Activated CD4-positive, alpha-beta memory T cell treated with anti-CD3 and anti-CD28 coated beads for 36 hours (primary cell): ENCODE measurements at places on chromosomes 16 and 17. TPM values are rescaled to one million over a fixed set of nuclear protein-coding genes. Genes with fewer than 3 reads are reported as not detected.

- peaks cover 2% of the 10 kb centered on the region for H3K27me3 ChIP-seq
- no peak overlapping the region for H3K4me3 ChIP-seq
- H3K27ac ChIP-seq, result no peak overlapping the region
- no peaks in the 10 kb centered on the region for H3K36me3 ChIP-seq
- H3K4me1 ChIP-seq, result peaks cover 9% of the 10 kb centered on the region
Observed at GRCh38 chr16:57794849-57795430, 7.4 kb downstream of the KIFC3 start.

DNA sequence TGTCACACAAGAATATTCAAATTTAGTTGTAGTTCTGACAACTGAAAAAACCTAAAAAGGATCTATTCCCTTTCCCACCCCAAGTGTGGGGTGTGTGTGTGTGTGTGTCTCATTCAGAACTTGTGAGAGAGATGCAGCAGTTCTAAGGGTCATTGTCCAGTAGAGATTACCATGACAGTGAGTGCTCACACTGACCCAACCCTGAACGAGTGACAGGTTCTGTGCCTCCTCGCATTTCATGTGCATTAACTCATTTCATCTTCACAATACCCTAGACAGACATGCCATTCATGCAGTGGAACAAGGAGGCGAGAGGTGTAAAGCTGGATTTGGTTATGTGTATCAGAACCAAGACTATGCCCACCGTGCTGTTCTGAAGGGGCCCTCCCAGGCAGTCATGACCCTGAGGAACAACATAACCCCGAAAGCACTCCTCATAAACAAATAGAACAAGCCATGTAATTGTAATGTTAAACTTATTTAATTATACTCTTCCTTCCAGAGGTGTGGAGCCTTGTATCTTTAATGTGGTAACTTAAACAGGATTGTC is 102.1 kb downstream of the CLEC16A start:
- H3K36me3 ChIP-seq, result peaks cover 35% of the 10 kb centered on the region
- no peaks in the 10 kb centered on the region for H3K27me3 ChIP-seq
- DNase-seq, result no peak
- no peak overlapping the region for H3K27ac ChIP-seq
- peaks cover 37% of the 10 kb centered on the region for H3K4me1 ChIP-seq

GRCh38 chr17:78154903-78155811 is 9.0 kb downstream of the C17orf99 start:
- DNase-seq, result no peak
- H3K4me1 ChIP-seq, result peaks cover 8% of the 10 kb centered on the region
- H3K27me3 ChIP-seq, result no peaks in the 10 kb centered on the region
- H3K27ac ChIP-seq, result no peak overlapping the region

Gene AURKB
- 184 TPM for total RNA-seq

Gene CES5A
- total RNA-seq, result not detected

- peak overlapping the region; percentile 47 for H3K27ac ChIP-seq
- no peak overlapping the region for H3K4me3 ChIP-seq
- peaks cover 78% of the 10 kb centered on the region for H3K4me1 ChIP-seq
- H3K27me3 ChIP-seq, result no peaks in the 10 kb centered on the region
- peaks cover 7% of the 10 kb centered on the region for H3K36me3 ChIP-seq
Observed at GRCh38 chr17:49756323-49757150, 7.4 kb downstream of the FAM117A start.

DNA sequence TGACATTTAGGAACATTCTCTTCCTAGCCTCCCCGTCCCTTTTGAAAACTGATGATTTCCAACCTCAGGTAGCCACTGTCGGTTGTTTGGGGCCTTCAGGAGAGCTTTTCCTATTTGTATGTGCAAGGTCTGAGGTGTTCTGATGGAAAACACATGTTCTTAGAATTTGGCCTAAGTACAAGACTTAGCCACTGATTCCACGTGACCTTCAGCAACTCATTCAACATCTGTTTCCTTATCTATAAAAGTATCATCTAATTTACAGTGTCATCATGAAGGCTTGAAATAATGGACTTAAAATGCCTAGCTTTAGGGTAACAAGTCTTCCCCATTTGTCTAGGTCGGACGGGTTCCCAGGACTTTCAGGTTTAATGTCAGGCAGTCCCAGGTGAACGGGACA is 259.3 kb downstream of the SOX9 start:
- H3K4me1 ChIP-seq, result no peaks in the 10 kb centered on the region
- DNase-seq, result no peak
- no peak overlapping the region for H3K27ac ChIP-seq
- H3K27me3 ChIP-seq, result peaks cover 3% of the 10 kb centered on the region
- H3K36me3 ChIP-seq, result no peaks in the 10 kb centered on the region

Gene LIMD2
- total RNA-seq, result 150 TPM

DNA sequence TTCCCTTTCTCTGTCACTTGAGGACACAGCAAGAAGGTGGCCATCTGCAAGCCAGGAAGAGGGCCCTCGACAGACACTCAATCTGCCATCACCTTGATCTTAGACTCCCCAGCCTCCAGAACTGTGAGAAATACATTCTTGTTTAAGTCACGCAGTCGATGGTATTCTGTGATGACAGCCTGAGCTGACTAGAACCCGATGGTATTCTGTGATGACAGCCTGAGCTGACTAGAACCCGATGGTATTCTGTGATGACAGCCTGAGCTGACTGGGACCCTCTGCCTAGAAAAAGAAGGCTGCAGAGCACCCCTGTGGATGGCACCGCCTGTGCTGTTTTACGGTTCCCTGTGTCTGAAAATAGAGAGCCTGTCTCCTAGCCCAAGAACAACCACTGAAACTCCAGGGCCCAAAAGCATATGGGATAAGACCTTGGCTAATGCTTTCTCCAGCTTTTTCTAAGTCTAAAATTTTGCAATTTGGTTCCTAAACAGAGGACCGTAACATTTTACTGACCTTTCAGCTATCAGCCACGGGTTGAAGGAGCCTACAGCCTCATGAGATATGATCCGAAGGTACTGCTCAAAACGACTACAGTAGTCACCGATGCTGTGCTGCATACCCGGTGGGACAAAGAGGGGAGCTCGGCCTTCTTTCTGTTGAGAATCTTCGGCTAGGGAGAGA is 33.1 kb upstream of the PITPNM3 start:
- H3K4me1 ChIP-seq, result no peaks in the 10 kb centered on the region
- H3K27ac ChIP-seq, result no peak overlapping the region
- DNase-seq, result no peak
- peaks cover 55% of the 10 kb centered on the region for H3K36me3 ChIP-seq
- H3K27me3 ChIP-seq, result no peaks in the 10 kb centered on the region

DNA sequence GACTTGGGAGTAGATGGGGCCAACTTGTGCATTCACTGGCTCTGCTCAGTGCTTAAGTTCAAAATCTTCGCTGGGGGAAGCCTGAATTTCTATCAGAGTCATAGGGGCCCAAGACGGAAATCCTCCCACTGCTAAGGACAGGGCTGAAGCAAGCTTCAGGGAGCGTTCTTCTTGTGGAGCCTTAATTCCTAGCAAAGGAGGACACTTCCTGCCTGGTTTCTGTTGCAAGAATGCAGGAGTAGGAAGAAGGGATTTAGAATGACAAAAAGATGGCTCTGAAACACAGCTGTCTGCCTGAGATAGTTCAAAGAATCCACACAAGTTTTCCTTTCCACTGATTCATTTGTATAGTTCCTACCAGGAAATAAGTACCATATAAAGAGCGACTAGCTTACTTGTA is 26.4 kb downstream of the PSME3IP1 start:
- no peak for DNase-seq
- H3K27ac ChIP-seq, result no peak overlapping the region
- H3K27me3 ChIP-seq, result no peaks in the 10 kb centered on the region
- no peaks in the 10 kb centered on the region for H3K4me1 ChIP-seq

- no peak overlapping the region for H3K27ac ChIP-seq
- peaks cover 3% of the 10 kb centered on the region for H3K36me3 ChIP-seq
- H3K4me1 ChIP-seq, result no peaks in the 10 kb centered on the region
- no peak overlapping the region for H3K4me3 ChIP-seq
- no peak for DNase-seq
Observed at GRCh38 chr17:9356488-9356911, 219.1 kb downstream of the STX8 start.

Gene ABCC12
- not detected for total RNA-seq

Gene PFN1
- 1,907 TPM for total RNA-seq

- no peaks in the 10 kb centered on the region for H3K27me3 ChIP-seq
- DNase-seq, result no peak
- H3K4me3 ChIP-seq, result no peak overlapping the region
Observed at GRCh38 chr17:68424861-68425260, 32.4 kb downstream of the WIPI1 start.

DNA sequence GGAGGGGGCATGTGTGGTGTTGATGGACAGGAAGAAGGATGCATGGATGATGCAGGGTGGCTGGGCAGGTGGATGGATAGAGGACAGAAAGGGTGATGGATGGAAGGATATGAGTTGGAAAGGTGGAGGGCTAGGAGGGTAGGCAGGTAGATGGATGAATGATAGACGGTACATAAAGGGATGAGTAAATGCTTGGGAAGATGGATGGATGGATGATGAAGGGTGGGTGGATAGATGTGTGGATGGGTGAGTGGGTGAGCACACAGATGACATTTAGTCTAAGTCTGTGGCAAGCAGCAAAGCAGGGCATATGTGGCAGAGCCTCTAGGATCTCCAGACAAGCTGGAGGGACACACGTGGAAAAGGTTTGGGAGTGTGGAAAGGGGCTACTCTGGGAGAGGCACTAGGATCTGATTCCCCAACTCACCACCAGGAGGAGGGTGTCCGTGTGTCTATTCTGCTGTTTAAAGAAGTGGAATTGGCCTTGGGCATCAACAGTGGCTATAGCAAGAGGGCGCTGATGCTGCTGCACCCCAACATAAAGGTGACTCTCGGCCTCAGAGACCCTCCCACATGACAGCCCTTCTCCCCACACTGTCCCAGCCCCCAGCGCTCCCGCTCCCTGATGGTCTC is 8.2 kb downstream of the PLD2 start:
- no peaks in the 10 kb centered on the region for H3K27me3 ChIP-seq
- H3K36me3 ChIP-seq, result peaks cover 3% of the 10 kb centered on the region
- no peak overlapping the region for H3K27ac ChIP-seq
- no peak for DNase-seq
- H3K4me3 ChIP-seq, result no peak overlapping the region
- no peaks in the 10 kb centered on the region for H3K4me1 ChIP-seq

Gene NTN1
- 0.31 TPM for total RNA-seq

- H3K36me3 ChIP-seq, result no peaks in the 10 kb centered on the region
- no peak for DNase-seq
- no peaks in the 10 kb centered on the region for H3K4me1 ChIP-seq
Observed at GRCh38 chr17:70891306-70891705, 722.0 kb downstream of the KCNJ2 start.

Gene TP53TG3B
- total RNA-seq, result not detected

DNA sequence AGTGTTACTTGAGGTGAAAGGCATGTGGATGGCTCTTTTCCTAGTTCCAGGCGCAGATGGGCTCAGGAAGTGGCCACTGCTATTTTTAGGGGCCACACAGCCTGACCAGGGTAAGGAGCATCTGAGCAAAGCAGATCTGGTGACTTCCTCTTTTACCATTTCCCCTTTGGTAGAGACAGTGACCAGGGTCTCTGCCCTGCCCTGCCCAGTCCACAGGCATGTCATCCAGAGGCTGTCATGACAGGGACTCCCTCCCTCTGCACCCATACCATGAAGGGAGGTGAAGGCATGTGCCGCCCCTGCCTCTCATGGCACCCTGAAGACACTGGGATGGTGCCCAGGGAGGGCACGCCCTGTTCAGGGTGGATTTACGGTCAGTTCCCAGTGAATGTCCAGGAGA is 2.2 kb downstream of the PLA2G15 start:
- H3K27me3 ChIP-seq, result no peaks in the 10 kb centered on the region
- no peak overlapping the region for H3K4me3 ChIP-seq
- peaks cover 13% of the 10 kb centered on the region for H3K36me3 ChIP-seq
- peaks cover 25% of the 10 kb centered on the region for H3K4me1 ChIP-seq

Gene CLCN7
- total RNA-seq, result 33.6 TPM

Gene TNFRSF13B
- total RNA-seq, result not detected

DNA sequence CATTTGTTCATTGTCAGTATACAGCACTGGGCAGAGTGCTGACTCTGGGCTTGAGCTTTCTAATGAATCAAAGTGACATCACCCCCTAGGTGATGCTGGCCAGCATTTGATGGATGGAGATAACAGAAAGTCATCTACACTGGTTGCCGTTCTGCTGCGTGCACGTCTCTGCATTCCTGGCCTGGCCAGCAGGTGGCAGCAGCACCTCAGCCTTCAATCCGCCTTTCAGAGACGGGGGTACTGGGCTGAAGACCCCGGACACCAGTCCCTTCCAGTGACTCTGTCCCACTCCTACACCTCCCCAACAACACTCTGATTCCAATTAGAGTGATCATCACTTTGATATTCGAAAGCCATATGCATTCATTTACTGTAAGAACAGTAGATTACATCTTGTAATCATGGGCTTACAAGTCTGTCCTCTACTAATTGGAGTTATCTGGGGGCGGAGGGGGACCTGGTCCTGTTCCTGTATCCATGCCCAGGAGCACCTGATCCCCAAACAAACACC is 6.0 kb downstream of the CPSF4L start:
- no peaks in the 10 kb centered on the region for H3K27me3 ChIP-seq
- H3K27ac ChIP-seq, result no peak overlapping the region

Gene PRAC1
- total RNA-seq, result not detected

Gene TNP2
- total RNA-seq, result not detected

Gene SPNS2
- 0.24 TPM for total RNA-seq

Gene HOXB8
- total RNA-seq, result not detected

Gene HASPIN
- 22.0 TPM for total RNA-seq

DNA sequence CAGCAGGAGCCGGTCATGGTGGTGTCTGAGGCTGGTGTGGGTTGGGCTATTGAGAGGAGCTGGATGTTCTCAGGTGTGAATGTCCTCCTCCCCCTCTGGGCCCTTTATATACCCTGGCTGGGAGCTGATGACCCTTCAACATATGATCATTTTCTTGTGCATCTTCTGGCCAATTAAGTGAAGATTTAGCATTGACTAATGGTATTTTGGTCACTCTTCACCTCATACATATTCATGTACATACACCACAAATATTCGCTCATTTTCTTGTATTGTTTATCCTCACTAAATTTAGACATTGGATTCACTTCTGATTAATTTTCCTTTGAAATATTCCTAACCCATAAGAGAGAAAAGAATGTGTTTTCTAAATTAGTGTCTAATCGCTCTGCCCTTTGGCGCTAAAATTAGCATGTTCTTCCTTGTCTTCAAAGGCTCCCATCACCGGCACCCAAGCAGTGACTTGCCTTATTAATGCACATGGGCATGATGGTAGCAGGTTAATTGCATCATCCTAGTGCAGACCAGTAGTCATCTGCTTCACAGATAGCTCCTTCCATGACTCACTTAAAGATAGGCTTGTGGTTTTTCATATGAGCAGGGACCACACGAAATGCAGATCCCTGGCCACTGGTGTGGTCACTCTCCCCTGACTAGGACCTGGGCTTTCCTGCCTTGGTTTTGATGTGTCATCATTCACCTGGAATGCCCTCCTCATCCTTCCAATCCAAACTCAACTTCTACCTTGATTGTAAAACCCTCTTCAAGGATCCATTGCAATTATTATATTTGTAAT is at the start of gene KRTAP2-4:
TSS of gene KRTAP2-4 (minus strand) at position 51 of the 796 bp plus-strand sequence. CDS start at position 17, 34 bp downstream.
- no peaks in the 10 kb centered on the region for H3K4me1 ChIP-seq
- DNase-seq, result no peak
- H3K27ac ChIP-seq, result no peak within 1 kb of the TSS
- no peak within 1 kb of the TSS for H3K4me3 ChIP-seq
- peaks cover 2% of the 10 kb centered on the region for H3K27me3 ChIP-seq

- H3K4me3 ChIP-seq, result peak overlapping the region; percentile 96
- H3K27me3 ChIP-seq, result no peaks in the 10 kb centered on the region
- peak overlapping the region; percentile 98 for H3K27ac ChIP-seq
- H3K36me3 ChIP-seq, result peaks cover 51% of the 10 kb centered on the region
- peak; percentile 93 for DNase-seq
Observed at GRCh38 chr16:30660424-30661261, 2.4 kb downstream of the FBRS start.

Gene MRPL45
- 45.0 TPM for total RNA-seq

Gene CCL18
- not detected for total RNA-seq

Gene BAIAP2
- 3.6 TPM for total RNA-seq

GRCh38 chr17:39527220-39527813 is 66.0 kb downstream of the CDK12 start:
- peaks cover 47% of the 10 kb centered on the region for H3K36me3 ChIP-seq
- H3K4me1 ChIP-seq, result peaks cover 13% of the 10 kb centered on the region
- no peak overlapping the region for H3K4me3 ChIP-seq
- DNase-seq, result no peak
- H3K27me3 ChIP-seq, result no peaks in the 10 kb centered on the region
